RKO (cell line): ENCODE measurements at places on chromosomes 2 and 18.

GRCh38 chr2:79179036-79179435 lies 19.5 kb upstream of the REG3A start:
- DNase-seq: no peak

DNA sequence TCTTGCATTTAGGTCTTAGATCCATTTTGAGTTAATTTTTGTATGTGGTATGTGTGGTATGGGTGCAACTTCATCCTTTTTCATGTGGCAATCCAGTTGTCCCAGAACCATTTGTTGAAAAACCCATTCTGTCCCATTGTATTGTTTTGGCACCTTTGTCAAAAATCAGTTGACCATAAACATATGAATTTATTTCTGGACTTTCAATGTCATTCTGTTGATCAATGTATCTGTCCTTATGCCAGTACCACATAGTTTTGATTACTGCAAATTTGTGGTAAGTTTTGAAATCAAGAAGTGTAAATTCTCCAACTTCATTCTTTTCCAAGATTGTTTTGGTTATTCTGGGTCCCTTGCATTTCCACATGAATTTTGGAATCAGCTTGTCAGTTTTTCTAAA lies 16.6 kb upstream of the ZNF396 start:
- no peak for DNase-seq

DNA sequence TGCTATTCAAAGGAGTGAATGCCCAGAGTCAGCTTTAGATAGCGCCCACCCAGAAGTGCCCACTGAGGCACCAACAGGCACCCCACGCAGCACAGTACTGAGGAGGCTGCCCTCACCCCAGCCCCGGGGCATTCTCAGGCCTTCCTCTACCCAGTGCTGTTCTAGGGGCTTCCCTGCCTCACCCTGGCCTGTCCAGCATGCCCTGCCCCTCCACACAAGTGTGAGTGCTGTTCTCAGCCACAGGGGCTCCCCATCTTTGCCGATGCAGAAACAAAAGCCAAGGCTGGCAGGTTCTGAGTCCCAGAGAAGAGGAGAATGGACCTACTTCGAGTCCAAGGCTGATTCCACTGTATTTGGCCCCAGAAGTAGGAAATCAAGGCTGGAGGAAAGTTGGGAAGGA lies 15.8 kb downstream of the BIN1 start:
- DNase-seq: no peak

GRCh38 chr2:234029150-234029733 lies 21.3 kb upstream of the SPP2 start:
- DNase-seq: no peak

GRCh38 chr18:48592540-48593171 lies 53.8 kb downstream of the CTIF start:
- no peak for DNase-seq

DNA sequence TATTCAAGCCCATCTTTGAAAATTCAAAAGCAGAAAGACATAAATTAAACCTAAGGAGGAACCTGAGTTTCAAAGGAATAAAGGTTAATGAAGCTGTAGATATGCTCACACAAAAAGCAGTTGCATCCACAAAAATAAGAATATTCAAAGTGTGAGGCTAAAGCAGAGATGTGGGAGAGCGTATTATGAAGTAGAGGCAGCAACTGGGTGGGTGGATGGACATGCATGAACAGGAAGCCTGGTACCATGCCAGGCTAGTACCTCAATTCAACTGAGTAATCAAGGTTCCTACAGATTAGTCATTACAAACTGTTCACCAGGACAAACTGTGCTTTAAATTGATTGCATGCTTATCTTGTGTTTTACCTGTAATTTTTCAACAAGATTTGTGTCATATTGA lies 330.0 kb upstream of the PKDCC start:
- no peak for DNase-seq

DNA sequence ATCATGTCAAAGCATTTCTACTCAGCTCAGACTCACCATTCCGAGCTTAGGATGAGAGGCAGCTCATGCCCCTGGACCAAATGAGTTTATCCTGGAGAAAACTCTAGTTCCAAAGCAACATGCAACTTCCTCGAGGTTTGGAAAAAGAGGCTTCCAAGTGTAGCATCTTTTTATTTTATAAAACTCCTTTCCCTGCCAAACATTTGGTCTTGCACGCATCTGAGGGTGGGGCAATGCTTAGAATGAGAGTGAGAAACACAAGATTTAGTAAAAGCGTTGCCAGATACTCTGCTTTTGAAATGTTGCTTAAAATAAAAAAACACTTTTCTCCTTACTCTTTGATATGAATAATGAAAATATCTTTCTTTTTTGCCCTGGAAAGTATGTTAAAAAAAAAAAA lies 151.5 kb downstream of the NCKAP5 start:
- DNase-seq: no peak

DNA sequence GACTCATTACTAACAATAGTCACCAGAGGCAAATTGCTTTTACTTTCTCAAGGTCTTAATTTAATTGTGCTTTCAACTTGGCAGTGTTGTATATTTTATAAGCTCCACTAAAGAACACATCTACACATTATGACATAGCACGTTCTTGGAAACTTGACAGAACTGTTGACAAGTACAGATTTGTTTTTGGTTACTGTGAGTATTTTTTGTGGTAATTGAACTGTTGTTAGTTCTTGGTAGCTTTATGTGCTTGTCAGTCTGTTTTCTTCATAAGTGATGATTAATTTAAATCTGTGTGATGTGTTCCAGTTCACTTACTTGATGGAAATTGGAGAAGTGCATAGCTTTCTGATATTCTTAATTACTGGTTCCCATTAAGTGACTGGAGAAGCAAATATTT lies 63.9 kb downstream of the COMMD1 start:
- DNase-seq: no peak

DNA sequence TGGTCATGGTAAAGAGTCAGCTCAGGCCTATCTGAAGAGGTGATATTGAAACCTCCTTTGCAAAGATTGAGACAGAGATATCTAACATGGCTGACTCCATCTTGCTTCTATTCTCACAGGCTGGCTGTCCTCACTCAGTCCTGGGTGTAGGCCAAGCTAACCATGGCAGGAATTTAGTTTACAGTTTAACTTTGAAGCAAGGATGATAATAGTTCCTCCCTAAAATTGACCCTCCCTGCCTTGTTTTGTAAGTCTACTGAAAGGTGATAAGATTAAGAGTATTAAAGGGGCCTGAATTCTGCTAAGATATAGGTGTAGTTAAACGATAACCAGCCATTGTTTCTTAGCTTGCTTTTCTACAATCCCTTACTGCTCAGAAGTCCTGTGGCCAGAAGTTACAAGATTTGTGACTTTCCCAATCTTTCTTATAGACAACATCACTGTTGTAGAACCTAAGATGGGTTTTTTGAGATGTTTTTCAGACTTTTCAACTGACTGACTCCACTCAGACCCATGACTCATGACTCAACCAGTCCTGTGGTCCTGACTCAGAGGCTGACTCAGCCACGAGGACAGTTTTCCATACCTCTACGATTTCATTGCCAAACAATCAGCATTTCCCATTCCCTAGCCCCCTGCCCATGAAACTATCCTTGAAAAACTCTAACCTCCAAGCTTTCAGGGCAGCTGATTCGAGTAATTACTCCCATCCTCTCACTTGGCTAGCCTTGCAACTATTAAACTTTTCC lies 195.7 kb upstream of the SESTD1 start:
- DNase-seq: peak; percentile 83

GRCh38 chr2:54122939-54123338 lies 7.5 kb downstream of the ACYP2 start:
- peak; percentile 83 for DNase-seq

DNA sequence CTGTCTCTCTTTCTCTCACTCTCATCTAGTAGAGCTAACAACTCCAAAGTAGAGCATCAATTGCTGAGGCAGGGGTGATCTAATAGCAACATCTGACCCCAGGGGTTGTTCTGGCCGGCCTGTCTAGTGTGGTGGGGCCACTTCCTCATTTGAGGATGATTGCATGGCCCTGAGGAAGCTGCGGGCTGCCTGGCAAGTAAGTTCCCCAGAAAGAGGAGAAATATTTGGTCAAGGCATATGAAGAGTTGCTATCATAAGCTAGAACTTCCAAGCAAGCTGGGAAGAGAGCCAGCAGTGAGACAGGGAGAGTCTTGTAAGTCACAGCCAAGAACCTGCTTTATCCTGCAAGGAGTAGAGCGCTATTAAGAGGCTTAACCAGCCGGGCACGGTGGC lies 50.8 kb upstream of the TMEM87B start:
- DNase-seq: no peak

- no peak for DNase-seq
Measured at GRCh38 chr18:34773961-34774766, 64.1 kb downstream of the DTNA start.

DNA sequence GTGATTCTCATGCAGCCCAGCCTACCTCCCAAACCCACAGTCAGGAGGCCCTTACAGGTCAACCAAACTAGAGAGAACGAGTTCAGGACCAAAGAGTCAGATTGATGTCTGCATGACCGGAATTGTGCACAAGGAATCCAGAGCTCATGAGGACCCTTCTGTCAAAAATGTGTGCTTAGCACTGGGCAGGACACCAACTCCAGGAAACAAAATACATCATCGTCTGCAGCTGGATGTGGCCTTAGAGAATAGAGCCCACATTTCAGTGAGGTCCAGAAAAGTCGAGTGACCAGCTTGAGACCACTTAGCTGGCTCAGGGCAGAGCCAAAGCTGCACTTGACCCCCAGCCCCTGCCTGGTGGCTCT lies 3.2 kb downstream of the TNS1 start:
- DNase-seq: no peak

- DNase-seq: no peak
Measured at GRCh38 chr2:8527676-8528075, 154.2 kb upstream of the ID2 start.

DNA sequence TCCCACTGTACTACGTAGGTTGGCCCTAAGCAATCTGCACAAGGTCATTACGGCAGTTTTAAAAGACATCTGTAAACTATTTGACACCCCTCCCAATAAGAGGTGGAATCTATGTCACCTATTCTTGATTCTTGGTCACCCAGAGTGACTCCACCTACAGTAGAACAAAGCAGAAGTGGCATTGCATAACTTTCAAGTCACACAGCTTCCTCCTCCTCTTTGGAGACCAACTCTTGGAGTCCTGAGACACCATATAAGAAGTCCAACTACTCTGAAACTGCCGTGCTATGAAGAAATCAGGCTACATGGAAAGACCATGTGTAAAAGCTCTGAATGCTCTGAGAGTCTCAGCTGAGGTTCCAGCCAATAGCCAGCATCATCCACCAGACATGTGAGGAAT lies 253.5 kb upstream of the CDH20 start:
- DNase-seq: no peak

GRCh38 chr2:8123464-8123863 lies 558.4 kb upstream of the ID2 start:
- no peak for DNase-seq

GRCh38 chr18:8367217-8367988 lies 241.8 kb upstream of the RAB12 start:
- no peak for DNase-seq
